ENCODE measurements at places on chromosomes 4 and X.

DNA sequence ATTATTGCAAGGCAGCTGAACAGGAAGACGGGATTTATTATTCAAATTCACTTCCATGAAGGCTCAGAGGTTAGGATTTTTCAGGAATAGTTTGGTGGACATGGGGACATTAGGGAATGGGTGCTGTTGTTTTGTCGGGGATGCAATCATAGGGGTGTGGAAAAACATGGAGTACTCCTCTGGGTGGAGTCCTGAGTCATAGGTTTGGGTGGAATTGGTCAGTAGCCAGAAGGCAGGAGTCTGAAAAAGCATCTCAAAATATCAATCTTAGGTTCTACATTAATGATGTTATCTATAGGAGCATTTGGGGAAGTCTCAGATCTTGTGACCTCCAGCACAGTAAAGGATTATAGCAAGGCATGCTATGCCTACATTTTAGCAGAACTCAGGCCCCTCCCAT is 14.5 kb upstream of the ETNPPL start:
- no peak for DNase-seq

DNA sequence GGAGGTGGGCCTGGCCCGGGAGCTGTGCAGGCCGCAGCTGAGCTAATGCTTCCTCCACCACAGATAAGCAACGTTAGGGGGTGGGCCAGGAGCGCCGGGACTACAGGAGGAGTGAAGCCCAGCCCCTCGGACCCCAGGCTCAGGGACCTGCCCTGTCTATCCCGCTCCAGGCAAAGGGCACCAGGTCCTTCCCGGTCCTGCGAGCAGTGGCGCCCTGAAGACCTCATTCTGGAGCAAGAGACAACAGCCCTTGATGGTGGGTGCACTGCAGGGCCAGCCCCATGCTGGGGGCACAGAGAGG is 730 bp upstream of the TREX2 start:
- no peak for DNase-seq

GRCh38 chr4:2338754-2339457 is 77.0 kb upstream of the MXD4 start:
- DNase-seq, result no peak

- DNase-seq, result no peak
Measured at GRCh38 chrX:94743478-94743877, 1069.5 kb downstream of the FAM133A start.

DNA sequence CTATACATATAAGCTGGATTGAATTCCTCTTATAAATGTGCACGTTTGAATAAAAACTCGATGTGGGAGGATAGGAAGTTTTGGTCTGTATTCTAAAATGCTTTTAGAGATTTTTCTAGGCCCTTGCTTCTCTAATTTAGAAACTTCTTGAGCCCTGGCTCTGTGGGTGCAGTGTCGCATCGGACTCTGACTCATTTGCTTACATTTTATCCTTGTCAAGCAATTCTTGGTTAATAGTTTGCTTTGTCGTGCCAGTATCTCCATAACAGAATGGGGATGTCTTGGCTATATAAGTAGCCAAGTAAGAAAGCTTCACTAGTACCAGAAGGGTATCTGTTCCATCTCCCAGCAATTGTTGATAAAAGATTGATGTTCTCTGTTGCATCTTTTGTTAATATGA is 10.7 kb downstream of the SGMS2 start:
- no peak for DNase-seq

DNA sequence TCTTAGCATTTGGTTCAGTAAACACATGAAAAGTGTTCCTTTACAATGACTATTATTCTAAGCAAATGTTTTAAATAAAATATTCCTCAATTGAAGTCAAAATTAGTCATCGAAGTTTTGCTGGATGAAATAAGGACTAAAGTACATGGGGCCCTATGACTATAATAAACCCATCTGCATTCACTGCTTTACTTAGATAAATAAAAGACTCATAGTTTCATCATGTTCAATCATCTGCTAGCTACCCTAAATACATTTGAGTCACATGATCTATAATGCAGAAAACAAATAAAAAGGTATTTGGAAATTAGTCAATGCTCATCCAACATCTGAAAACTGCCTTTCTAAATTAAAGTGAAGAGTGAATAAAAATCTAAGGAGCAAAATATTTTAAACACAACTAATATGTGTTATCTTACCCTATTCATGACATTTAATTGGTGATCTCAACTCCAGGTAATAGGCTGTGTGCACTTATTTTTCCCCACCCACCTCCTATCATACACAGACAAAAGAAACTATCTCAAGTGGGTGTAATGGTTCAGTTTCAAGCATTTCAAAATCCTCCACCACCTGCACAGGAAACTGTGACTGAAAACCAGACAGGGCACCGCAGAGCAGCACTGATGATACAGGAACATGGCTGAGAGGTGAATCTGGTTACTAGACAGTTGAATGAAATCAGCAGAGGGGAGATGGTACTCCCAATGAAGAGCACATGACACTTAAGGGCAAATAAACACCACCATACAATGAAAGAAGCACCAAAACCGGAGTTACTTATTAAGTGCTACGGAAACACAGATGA is 78.6 kb downstream of the CAMK2D start:
- no peak for DNase-seq

GRCh38 chr4:152101556-152102435 is 341.0 kb upstream of the GATB start:
- no peak for DNase-seq

DNA sequence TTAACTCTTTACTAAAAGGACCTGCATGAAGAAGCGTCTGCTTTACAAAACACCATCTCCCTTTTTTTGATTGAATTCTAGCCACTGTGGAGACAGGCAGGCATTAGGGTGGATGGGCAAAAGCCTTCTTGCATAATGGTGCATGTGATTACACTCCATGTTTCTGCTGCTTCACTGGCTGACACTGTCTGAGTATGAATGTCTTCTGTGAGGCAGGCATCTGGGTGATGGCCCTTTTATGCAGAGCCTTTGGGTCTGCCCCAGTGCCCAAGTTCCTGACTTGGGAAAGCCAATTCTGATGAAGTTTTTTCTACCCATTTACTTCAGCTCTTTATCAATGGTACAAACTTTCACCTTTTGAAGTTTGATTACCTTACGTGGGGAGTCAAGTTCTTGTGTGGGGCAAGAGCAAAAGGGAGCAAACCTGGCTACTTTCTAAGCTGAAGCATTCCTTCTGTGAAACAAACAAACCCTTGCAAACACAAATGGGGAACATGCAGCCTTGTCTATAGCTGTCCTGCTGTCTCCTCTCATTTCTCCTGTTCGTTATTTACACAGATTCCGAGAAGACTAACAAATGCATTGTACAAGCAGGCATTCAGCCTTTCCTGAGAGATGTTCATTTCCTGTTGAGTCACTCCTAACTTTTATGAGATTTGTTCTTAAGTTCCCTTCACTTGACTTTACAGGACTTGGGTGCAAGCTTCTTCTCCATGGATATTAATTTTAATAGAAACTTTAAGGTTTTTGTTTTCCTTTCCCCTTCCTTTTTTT is 301.9 kb downstream of the TLL1 start:
- no peak for DNase-seq

DNA sequence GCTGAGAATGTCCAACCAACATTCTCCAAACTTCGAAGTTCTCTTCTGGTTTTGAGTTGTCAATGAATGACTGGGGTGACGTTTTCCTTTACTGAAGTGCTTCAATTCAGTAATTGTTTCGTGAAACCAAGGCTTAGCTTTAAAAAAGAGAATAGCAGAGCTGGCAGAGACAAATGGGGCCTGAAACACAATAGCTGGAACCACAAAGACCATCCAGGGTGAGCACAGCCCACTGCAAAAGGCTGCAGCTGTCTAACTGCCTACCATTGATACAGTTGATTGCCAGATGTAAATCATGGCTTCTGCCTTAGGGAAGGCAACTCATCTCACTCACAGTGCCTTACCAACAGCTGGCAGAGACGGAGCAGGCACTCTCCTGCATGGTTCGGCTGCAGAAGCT is 78.7 kb upstream of the ZNF518B start:
- DNase-seq, result no peak

DNA sequence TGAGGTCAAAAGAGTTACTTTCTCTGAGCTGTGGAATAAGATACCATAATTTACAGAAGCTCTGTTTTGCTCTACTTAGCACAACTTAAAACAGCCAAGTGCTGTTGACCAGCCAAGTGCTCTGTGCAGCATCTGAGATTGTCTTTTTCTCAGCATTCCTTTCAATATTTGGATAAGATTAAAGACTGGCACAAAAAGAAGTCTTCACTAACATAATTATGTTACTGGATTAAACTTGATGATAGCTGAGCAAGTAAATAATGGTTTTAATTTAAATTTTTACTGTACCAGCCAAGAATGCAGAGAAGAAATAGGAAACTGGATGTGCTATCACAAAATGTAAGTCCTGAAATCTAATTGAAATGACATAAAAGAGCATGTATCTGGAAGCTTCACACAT is 60.4 kb downstream of the NPY2R start:
- DNase-seq, result no peak

DNA sequence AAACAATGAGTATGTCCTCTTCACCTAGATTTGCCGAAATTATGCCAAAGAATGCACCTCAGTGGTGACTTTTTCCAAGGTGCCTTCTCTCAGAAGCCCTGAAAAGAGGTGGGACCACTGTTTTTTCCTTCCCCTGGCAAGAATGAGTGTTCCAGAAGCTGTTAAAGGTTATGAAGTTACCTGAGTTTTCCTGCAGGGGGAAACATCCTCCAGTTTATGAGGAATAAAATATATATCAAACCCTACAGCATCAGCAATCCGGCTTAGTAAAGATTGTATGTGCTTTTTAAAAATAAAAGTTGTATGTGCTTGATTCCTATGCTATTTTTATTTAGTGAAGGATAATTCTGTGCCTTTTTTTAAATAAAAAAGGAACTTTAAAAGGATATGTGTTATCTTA is 73.3 kb downstream of the RBM46 start:
- DNase-seq, result no peak

- peak; percentile 62 for DNase-seq
Measured at GRCh38 chr4:1856943-1857699, 1.2 kb upstream of the LETM1 start.

DNA sequence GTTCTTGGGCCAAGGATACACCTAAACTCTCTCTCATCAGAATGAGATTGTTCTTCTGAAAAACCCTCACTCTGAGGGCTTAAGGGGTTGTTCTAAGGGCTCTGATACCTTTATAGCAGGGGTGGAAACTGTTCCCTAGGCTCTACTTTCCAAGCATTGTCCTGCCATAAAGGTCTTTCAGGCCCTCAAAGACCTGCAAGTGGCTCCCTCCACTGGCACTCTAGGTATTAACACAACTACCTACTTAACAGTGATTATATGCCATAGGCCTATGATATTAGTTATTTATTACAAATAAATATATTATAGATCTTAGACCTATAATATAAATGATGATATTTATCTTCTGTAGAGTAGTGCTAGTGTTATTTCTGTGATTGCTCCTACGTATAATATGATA is 473.7 kb upstream of the RPS6KA3 start:
- DNase-seq, result no peak

DNA sequence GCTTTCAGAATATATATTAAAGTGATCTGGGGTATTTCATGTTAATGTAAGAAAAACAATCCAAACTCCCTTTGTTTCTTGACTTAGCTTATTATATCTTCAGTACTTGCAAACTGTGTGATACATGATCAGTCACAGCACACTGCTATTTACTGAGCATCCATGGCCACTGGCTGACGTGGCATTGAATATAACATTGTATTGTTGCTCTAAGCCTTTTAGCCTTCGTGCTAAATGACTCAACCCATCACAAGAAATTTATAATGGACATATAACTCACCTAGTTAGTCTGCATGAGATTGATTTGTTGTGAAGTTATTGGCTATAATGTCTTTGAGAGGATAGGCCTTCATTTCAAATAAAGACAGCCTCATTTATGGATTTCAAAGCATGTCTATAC is 642.6 kb downstream of the IL1RAPL1 start:
- DNase-seq, result no peak

DNA sequence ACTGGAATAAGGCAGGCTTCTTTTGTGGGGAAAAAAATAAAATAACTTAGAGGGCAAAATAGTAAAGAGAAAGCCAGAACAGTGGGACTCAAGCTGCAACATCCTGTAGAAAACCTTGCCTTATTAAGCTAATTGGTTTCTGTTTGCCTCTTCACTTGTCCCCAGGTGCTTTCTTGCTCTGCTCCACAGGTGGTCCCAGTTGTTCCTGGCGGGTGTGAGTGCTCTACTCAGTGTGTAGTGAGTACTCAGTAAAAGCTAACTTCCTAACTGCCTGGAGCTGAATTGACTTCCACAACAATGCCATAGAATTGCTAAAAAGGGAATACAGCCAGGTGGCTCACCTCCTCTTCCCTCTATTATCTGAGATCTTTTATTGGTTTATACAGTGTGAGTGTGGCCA is 930.2 kb downstream of the C4orf33 start:
- DNase-seq, result peak; percentile 67

DNA sequence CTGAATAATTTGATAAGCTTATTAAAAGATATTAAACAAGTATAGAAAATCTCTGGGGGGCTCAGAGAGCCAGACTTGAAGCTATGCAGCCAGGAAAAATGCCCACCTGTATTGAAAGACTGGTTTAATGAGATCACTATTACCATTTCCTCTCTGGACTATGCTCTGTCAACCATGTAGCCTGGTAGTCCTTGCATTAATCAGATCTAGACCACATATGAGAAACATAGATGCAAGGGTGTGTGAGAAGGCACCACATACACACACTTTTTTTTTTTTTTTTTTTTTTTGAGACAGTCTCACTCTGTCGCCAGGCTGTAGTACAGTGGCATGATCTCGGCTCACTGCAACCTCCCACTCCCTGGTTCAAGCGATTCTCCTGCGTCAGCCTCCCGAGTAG is 75.9 kb upstream of the ATP8A1 start:
- DNase-seq, result no peak

GRCh38 chr4:128811571-128812441 is 2.3 kb downstream of the JADE1 start:
- peak; percentile 97 for DNase-seq

- no peak for DNase-seq
Measured at GRCh38 chr4:188016754-188017153, 21.2 kb downstream of the ZFP42 start.

- peak; percentile 29 for DNase-seq
Measured at GRCh38 chr4:107519053-107519452, 201.0 kb downstream of the PAPSS1 start.

- no peak for DNase-seq
Measured at GRCh38 chrX:56057325-56057724, 174.8 kb upstream of the KLF8 start.

- peak; percentile 46 for DNase-seq
Measured at GRCh38 chr4:81919223-81919622, 447.5 kb upstream of the RASGEF1B start.

- DNase-seq, result peak; percentile 22
Measured at GRCh38 chrX:38654302-38654701, 93.0 kb downstream of the TSPAN7 start.

DNA sequence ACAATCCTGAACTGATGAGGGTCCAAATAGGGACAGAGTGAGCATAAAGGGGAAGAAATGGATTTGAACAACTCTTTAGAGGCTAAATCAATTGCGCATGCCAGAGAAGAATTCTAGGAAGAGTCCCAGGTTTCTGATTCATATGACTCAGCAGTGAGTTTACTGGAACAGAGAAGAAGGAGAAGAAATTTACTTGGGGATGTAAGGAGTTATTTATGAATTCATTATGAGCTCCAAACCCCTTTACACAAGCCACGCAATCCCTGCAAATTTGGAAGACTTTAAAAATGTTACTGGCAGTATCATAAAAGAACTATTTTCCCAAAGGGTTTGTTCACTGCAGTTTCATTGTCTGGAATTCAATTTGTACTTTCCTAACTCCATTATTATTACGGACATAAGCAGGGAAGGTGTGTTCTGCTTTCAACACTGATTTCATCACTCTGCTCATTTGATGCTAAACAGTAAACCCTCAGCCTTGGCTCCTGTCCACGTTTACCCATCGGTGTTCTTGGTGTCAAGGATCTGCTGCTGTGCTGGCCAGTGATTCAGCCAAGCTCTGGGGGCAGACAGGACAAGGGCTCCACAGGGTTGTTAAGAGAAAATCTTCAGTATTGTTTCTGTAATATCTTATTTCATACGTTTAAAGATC is 273.7 kb downstream of the HNRNPD start:
- no peak for DNase-seq
